ENCODE measurements at places on chromosomes 4 and X.

DNA sequence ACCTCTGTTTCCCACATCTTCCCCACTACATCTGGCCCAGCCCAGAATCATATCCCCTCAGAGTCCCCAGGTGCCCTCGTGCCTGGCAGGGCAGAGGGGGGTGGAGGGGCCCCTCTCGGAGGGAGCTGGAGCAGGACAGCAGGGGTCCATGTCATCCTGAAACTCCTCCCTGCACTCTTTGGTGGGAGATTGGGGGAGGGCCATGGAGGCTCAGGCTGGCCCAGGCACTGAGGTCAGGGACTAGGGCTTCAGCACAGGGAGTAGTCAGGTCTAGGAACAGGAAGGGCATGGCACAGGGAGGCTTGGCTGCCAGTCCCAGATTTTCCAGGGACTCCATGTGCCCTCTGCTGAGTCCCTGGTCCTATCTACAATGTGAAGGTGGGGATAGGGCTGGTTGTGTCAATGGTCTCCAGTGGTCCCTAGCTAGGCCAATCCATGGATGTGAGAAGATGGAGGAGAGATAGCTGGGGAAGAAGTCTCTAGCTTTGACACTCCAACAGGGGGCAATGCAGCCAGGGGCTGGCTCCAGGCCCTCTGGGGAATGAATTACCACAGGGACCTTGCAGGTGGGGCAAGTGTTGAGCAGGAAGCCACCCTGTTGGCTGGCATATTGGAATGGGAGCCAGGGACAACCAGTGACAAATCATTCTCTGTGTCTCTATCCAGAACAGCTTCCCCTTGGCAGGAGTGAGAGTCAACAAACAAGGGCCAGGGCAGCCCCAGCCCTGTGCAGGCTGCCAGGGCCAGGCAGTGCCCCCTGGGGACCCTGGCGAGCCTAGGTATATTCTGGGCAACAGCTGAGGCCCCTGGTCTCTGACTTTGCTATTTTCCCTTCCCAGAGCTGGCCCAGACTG, 154.4 kb downstream of the EFNB1 start:
- no peak for DNase-seq

GRCh38 chr4:187724456-187724855, 271.1 kb upstream of the ZFP42 start:
- no peak for DNase-seq

GRCh38 chr4:146134761-146135445, 40.6 kb upstream of the LSM6 start:
- DNase-seq: no peak

GRCh38 chrX:81392396-81392795, 190.5 kb downstream of the SH3BGRL start:
- DNase-seq: no peak

DNA sequence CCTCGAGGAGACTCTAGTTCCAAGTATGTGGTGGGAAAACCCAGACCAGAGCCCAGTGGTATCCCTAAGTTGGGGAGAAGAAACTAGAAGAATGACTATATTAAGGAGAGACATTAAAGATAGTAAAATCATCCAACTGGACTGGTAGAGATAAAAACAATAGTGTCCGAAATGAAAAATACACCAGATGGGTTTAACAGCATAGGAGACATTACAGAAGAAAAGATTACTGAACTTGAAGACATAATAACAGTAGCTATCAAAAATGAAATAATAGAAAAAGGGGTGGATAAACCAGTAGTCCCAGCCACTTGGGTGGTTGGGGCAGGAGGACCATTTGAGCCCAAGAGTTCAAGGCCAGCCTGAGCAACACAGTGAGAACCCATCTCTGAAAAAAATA, 31.9 kb downstream of the SMIM14 start:
- DNase-seq: no peak

GRCh38 chrX:154712781-154713740, 37.8 kb downstream of the GAB3 start:
- DNase-seq: no peak

DNA sequence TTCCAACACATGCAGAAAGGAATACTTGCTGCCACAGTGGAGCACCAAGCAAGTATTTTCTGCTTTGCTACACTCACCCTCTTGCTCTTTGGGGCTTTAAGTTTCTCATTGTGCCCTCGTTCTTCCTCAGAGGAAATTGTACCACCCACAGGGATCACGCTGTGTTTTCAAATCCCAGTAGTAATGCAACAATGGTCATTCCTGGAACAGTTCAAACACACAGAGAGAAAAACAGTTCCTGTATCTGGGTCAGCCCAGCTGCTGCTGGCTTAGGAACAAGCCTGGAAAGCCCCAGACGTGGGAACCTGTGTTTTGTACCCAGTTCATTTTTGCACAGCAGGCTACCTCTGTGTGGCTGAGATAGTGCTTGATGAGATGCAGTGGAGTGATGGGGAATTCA, 907.8 kb downstream of the STPG2 start:
- DNase-seq: no peak

GRCh38 chr4:80073473-80074008, 512 bp upstream of the ANTXR2 start:
- no peak for DNase-seq

- DNase-seq: no peak
Measured at GRCh38 chr4:165330071-165330470, 2.6 kb downstream of the MSMO1 start.

DNA sequence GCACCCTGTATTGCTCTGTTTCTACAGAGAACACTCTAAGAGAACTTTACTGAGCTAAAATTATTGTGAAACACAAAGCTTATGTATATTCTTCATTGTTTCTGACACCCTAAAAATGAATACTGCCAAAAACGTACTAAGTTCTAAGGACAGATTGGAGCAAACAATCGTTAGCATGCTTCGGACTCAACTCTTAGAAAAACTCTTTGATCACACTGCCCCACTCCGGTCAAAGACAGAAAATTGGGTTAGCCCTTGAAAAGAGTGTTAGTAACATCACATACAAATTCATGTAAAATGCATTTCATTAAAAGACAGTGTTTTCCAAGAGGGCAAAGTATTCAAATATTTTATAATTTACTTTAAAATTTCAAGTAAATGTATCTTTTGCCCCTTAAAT, 177.4 kb downstream of the DCHS2 start:
- DNase-seq: no peak

DNA sequence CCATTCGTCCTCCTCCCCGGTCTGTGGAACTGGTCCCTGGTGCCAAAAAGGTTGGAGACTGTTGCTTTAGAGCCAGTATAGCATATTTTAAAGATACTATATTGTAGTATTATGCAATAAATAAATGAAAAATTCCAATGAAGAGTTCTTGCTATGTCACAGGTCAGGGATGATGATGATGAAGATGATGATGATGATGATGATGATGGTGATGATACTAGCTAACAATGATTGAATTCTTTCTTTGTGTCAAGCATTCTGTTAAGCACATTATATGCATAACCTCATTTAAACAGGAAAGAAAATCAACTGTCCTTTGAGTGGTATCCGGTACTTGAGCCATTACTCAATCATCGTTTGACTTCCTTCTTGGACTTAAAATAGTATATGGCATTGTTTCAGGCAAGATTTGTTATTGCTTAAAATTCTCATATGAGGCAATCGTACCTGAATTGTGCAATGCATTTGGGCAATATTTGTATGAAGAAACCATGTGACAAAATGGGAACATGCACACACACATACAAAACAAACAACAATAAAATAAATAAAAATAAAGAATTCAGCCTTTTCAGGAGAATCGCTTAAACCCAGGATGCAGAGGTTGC, 22.8 kb upstream of the TLR2 start:
- DNase-seq: no peak

DNA sequence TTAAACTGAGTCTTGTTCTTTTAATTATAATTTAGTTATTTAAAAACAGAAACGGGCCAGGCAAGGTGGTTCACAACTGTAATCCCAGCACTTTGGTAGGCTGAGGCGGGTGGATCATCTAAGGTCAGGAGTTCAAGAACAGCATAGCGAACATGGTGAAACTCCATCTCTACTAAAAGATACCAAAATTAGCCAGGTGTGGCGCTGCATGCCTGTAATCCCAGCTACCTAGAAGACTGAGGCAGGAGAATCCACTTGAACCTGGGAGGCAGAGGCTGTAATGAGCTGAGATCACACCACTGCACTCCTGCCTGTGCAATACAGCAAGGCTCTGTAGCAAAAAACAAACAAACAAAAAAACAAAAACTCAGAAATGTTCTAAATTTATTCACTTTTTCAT, 852.9 kb downstream of the TECRL start:
- DNase-seq: no peak

- DNase-seq: no peak
Measured at GRCh38 chr4:140808256-140808655, 52.1 kb upstream of the TBC1D9 start.

DNA sequence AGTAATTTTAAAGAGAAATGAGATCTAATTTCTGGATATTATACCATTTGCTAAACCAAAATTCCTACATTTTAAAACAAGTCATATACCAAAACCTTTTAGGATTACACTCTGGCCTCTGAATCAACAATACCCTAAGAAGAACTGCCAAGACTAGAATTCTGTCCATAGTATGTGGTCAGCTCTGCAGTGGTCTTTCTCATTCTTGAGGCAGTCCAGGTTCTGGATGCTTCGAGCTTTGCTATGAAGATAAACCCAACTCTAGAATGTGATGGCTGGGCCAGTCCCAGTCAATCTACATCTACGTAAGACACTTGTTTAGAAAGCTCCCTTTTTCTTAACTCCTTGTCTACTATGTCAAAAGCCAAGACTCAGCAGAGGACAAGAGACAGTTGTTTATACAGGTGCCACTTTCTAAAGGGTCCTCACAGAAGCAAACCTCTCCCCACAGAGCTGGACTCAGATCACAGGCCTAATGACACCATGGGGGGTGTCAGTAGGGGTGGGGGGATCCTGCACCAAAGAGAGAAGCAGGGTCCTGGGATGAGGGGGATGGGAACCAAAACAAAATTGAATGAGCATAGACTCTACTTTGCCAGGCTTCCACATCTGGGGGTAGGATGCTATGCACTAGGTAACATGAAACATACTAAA, 63.2 kb downstream of the SH3RF1 start:
- no peak for DNase-seq

DNA sequence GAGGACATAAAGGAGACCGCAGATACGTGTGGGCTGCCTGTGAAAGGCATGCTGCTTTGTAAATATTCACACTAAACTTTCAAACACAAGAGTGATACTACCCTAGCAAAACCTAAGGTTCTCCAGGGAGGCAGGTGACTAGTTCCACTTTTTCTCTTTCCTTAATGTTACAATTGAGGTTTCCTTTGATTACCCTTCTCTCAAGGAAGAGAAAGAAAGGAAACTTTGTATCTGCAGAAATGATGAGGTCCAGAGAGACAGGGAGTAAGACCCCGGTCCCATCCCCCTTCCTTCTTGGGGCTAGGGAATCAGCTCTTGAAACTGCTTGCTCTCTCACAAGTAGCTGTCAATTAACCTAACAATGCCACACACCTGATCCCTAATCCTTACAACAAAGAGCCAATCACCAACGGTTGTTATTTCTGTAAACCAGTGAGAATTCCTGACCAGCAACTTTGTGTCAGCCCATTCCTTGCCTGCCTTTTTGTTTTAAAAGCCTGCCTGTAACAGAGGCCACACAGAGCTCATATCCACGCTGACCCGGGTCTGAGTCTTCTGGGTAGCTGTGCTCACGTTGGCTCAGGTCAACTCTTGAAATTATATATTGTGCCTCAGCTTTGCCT, 754.8 kb upstream of the FRG1 start:
- no peak for DNase-seq

DNA sequence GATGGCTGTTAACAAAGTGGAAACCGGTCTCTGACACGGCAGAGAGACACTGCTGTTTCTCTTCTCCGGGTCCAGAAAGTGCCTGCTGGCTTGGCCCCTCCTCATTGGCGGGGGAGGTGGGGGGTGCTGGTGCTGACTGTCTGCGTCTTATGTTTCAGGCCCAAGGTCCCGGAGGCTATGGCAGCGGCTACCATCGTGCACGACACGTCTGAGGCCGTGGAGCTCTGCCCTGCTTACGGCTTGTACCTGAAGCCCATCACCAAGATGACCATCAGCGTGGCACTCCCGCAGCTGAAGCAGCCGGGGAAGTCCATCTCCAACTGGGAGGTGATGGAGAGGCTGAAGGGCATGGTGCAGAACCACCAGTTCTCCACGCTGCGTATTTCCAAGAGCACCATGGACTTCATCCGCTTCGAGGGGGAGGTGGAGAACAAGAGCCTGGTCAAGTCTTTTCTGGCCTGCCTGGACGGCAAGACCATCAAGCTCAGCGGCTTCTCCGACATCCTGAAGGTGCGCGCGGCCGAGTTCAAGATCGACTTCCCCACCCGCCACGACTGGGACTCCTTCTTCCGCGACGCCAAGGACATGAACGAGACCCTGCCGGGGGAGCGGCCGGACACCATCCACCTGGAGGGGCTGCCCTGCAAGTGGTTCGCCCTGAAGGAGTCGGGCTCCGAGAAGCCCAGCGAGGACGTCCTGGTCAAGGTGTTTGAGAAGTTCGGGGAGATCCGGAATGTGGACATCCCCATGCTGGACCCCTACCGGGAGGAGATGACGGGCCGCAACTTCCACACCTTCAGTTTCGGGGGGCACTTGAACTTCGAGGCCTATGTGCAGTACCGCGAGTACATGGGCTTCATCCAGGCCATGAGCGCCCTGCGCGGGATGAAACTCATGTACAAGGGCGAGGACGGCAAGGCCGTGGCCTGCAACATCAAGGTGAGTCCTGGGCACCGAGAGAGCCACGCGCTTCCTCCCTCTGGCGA, 2.2 kb downstream of the AKAP17A start:
- peak; percentile 19 for DNase-seq

GRCh38 chrX:136186023-136186413, 38.7 kb downstream of the FHL1 start:
- no peak for DNase-seq

GRCh38 chr4:25813448-25814106, 49.2 kb downstream of the SEL1L3 start:
- no peak for DNase-seq

DNA sequence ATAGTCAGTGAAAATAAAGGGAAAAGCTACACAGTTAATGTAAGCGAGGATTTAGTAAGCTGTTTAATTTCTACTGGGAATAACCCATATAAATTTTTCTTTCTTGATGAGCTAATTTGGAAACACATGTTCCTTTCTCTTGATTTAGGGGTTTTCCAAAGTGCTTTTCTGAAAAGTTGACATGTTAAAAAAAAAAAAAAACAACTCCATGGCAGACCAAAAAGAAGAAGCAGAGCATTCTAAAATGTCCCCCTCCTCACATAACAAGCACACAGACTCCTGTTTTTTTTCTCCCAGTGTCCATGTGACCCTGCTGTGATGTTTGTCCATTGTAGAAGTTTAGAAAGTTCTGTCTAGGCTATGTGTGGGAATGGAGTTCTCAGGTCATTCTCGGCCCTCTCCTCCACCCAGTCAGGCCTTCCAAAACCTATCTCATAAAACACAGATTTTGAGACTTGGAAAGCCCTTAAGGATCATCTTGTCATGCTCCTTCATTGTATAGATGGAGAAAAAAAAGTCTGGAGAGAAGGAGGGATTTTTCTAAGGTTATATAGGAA, 792 bp downstream of the CLIC2 start:
- no peak for DNase-seq

DNA sequence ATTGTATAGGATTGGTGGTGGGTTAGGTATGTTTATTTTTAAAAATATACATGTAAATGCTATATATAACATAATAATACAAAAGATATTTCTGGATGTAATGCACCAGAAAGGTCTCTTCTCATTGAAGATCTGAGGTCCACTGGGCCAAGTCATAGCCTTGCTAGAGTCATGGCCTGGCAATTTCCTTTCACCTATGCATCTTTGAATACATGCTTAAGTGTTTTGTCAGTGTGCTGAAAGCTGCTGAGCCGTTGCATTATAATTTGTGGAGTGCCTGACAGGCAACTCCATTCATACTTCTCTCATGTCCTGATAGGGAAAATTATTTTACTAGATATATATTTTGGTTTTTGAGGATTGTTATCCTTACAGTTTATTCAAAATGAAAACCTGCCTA, 410.2 kb upstream of the CT83 start:
- DNase-seq: no peak

GRCh38 chrX:11188664-11189063, 77.5 kb downstream of the HCCS start:
- no peak for DNase-seq

All from activated T-cell treated with anti-CD3 and anti-CD28 coated beads, Interleukin-2, amount 50 U/mL, for 1 hour (primary cell).